ENCODE measurements at places on chromosomes 7 and 10. TPM values are rescaled to one million over a fixed set of nuclear protein-coding genes. Genes with fewer than 3 reads are reported as not detected.

UBE2D4 gene
- total RNA-seq, result 16.2 TPM

ADAM22 gene
- 111 TPM for total RNA-seq

DENND2A gene
- total RNA-seq, result 31.7 TPM

EIF5AL1 gene
- total RNA-seq, result 0.09 TPM

GJD4 gene
- not detected for total RNA-seq

FGF8 gene
- 1.2 TPM for total RNA-seq
